Activated CD4-positive, CD25-positive, alpha-beta regulatory T cell (primary cell): ENCODE measurements at places on chromosomes 6 and 20.

- no peak for DNase-seq
These were observed 371.2 kb downstream of the PREX1 start for GRCh38 chr20:48456366-48457192.

- no peak for DNase-seq
These were observed 60.2 kb downstream of the F13A1 start for GRCh38 chr6:6260196-6260722.

DNA sequence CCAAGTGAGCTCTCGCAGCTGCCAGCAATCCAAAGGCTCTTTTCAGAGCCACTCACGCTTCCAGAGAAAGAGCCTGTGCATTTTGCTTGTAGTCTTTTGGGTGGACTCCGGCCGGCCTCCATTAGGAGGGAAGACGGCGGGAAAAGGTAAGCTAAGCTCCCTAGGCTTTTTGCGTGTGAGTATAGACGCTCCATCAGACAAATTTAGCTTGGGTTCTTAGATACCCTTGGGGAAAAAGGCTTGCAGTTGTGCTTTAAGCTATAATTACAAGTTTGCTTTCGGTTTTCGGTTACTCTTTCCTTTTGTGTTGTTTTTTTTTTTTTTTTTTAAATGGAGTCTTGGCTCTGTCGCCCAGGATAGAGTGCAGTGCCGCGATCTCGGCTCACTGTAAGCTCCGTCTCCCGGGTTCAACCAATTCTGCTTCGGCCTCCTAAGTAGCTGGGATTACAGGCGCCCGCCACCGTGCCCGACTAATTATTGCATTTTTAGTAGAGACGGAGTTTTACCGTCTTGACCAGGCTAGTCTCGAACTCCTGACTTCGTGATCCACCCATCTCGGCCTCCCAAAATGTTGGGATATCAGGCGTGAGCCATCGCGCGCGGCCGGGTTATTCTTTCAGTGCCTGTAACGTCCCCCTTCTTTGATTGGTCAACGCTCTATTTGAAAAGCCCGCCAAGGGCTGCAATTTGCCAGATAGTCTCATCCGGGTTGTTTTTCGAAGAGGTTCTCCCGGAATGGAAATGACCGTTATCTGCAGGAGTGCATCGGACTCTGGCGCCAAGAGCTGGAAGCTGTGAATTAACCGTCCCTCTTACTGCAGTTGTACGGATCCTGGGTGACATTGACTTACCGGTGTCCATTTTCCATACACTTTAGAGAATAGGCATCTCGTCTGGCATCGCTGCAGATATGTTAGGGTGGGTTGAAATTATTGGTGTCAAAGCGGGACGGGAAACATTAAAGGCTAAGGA, 18.1 kb downstream of the OR2B2 start:
- peak; percentile 47 for DNase-seq

DNA sequence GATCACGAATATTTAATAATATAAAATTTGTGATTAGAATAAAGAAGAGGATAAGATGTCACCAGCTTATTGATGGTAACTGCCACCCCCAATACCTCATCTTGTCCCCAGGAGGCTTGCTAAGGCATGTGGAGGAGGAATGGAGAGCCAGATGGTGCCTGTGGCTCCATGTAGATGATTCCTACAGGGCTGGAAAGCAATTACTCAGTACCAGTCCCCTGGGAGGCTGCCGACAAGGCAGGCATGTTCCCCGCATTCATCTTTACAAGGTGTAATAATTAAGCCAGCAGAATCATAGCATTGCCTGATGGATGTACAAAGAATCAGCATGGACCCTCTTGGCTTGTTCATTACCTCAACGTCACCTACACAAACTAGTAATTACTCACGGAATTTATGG, 155.3 kb downstream of the PLCB1 start:
- no peak for DNase-seq

DNA sequence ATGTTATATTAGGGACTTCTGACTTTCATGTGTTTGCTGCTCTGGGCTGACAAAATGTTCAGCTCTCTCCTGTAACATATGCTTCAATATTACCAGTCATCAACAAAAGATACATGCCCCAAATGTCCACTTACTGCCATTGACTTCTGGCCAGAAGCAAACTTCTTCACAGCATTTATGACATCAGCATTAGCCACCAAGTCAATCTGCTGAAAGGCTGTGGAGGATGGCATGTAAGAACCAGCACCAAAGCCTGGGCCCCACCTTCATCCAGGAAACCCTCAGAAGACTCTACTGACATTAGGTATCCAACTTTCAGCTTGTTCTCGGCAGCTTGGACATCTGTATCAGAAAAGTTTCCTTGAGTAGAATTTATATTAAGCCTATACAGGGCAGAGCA, 595.5 kb downstream of the COL12A1 start:
- no peak for DNase-seq
